ENCODE measurements at places on chromosomes 5 and 9.

DNA sequence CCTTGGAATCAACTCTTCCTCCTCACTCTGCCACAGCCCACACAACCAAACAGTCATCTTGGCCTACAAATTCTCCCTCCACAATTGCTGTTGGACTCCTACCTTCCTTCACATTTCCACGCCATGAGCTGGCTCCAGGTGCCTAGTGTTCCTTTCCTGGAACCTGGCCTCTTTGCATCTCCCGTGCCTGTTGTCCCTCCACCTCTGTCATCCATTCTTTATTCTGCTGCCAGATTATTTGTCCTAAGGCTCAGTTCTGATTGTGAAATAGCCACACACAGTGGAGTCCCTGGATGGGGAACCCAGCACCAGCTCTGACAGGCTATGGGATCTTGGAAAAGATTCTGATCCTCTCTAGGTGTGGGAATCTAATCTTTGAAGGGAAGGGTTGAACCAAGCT, 109.1 kb upstream of the ANKH start:
- no peak for DNase-seq

DNA sequence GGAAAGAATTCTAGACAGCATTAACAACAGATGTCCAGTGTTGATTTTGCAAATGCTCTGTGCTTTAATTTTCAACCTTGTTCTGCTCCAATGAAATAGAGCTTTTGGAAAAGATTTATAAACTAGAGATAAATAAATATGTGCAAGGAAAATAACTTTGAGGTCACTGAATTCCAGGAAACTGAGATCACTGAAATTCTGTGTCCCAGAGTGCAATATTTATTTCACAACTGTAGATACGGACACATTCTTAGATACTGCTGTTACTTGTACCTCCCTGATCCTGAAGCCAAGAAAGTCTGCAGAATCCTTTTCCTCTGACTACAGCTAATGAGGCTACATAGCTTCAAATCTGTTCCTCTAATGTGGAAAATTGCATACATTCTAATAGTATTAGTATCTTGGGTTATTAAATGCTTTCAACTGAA, 222.9 kb downstream of the DOCK8 start:
- DNase-seq = no peak

DNA sequence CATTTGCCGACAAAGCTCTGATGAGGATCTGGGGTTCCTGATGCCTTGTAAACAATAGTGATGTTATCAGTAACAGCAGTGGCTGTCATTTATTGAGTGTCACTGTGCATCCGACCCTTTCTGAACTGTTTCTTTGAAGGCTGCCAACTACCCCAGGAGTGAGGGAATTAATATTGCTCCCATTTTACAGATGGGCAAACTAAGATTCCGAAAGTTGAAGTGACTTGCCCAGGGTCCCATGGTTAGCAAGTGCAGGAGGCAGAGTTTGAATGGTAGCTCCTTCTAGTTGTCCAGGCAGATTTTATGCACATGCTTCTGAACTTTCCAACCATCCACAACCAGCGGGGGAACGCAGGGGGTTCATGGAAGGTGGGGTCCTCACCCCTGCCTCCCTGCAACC, 81.9 kb downstream of the COL27A1 start:
- no peak for DNase-seq

GRCh38 chr5:148807851-148808250, 18.6 kb upstream of the ADRB2 start:
- no peak for DNase-seq

DNA sequence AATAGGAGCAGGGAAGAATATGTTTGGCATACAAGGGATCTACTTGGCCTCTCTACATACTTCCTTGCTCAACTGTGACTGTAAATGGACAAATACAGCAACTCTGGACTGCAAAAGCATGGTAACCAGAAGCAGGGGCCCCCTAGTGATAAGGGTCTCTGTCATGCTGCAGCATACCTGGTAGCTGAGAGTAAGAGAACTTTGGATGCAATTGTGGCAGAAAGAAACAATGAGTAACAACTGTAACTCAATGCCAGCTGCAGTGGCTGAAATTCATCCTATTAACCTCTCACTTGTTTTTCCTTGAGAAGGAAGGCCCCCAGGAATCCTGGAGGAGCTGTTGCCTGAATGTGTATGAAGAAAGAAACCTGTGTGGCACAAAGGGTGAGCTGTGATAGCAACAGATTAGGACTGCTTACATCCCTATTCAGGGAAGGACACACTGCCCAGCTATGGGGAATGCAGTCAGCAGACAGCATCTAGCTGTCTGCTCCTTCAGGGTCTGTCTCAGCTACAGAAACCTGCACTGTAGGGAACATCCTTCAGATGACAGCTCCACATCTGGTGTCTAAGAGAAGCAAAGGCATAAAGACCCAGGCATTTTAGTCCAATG, 468.1 kb upstream of the ACTBL2 start:
- DNase-seq = no peak

DNA sequence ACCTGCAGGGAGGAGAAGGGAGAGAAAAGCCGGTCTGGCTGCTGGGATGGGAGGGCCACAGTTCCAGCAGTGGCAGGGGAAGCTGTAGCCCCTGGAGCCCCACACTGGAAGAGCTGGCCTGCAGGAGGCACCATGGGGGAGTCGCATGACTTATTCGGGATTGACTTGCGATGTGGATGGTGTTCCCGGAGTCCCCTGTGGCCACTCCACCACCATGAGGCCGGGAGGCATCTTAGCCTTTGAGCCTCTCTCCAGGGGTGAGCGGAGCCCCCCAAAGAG, 92.0 kb downstream of the KCNT1 start:
- DNase-seq = no peak

Measured in psoas muscle (tissue), 8 donors.